ENCODE measurements at places on chromosomes 1 and 21. TPM values are rescaled to one million over a fixed set of nuclear protein-coding genes. Genes with fewer than 3 reads are reported as not detected.

Gene TMEM269
- total RNA-seq = not detected

Gene ATP5PO
- 214 TPM for total RNA-seq

Gene UQCRHL
- 1.1 TPM for total RNA-seq

Gene HENMT1
- total RNA-seq = 5.7 TPM

- DNase-seq = no peak
Observed at GRCh38 chr1:67888216-67889106, 55.2 kb upstream of the GNG12 start.

GRCh38 chr1:114607223-114607622 is 25.8 kb upstream of the BCAS2 start:
- no peak for DNase-seq

- DNase-seq = no peak
Observed at GRCh38 chr21:41973861-41974751, 20.3 kb upstream of the C2CD2 start.

All from ovary (tissue), 10 donors.